ENCODE measurements at places on chromosomes 2 and 18.
A peak's percentile ranks its signal among the peaks of the same experiment; 100 is the strongest.

DNA sequence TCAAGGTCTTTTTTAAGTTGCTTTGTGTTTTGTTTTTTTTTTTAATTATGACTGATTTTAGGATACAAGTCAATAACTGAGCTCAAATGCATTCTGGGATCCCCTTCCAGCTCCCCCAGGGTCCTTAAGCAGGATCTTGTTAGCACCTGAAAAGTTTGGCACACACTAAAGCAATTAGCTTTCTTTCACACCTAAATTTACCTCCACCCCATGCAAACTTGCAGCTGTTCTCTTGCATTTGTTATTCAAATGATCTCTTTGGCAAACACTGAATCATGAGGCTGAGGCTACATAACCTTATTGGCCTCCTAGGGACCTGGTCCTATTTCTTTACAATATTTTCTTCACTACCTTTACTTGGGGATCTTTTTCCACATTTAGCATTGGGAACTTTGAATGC, 2026.1 kb upstream of the CELF4 start:
- DNase-seq: peak; percentile 82

- no peak for DNase-seq
Measured at GRCh38 chr2:10772868-10773215, 39.7 kb downstream of the PDIA6 start.

DNA sequence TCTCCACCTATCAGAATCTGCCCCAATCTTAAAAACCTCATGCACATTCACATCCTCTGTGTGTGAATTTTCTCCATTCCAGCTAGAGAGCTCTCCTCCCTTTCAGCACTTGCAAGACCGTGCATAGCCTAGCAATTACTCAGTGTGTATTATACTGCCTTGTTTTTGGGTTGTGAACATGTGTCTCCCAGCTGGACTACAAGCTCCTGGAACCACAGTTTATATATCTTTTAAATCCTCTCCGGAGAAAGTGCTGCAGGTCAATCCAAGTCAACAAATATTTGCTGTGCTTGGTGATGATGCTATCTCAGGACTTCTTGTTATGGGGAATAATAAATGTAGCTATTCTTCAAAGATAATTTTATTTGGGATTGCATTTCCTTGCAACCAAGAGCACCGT, 58.2 kb upstream of the MEX3C start:
- DNase-seq: no peak

- DNase-seq: no peak
Measured at GRCh38 chr18:39799006-39799405, 2156.0 kb upstream of the PIK3C3 start.

GRCh38 chr2:219331560-219332213, 857 bp downstream of the RESP18 start:
- no peak for DNase-seq

GRCh38 chr18:53990485-53990884, 234.0 kb downstream of the MBD2 start:
- no peak for DNase-seq

GRCh38 chr2:11466307-11467128, 557 bp upstream of the E2F6 start:
- DNase-seq: no peak

DNA sequence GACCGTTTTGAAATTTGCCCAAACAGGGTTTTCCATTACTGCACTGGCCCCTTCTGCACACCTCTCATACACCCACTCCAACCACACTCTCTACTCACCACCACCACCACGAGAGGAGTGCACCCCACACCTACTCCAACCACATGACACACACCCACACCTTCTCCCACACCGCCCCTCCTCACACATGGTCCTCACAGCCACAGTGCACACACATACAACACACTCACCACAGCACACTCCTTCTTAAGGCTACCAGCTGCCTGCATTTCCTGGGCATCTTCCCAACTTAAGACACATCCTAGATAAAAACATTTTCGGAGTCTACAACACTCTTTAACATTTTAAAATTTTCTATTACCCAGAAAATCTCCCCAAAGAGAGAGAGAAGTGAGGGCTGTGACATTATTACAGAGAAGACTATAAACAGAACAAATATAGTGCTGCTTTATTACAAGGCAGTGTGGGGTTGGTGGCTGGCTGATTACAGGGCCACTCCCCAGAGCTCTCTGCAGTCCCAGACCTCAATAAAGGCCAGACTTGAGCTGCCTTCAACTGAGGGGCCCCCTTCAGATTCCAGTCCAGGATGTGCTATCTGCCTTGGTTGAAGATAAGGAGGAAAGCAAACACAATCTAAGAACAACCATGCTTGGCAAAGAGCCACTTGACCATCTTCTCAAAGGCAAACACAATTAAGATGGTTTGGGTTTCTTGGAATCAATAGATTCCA, 36.1 kb downstream of the NHEJ1 start:
- no peak for DNase-seq

DNA sequence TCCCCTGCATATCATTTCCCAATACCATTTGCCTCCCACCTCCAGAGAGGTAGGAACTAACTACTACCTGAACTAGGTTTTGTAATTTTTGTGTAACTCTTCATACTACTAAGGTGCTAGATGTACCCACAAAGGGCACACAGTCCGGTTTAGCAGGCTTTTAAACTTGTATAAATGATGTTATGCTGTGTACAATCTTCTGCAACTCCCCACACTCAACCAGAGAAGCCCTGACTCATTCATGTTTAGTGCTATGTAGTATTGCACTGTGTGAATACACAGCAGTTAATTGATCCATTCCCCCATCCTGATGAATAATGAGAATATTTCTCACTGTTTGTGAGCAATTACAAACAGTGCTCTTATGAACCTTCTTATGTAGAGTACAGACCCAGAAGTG, 285.6 kb downstream of the SMAD2 start:
- DNase-seq: no peak

DNA sequence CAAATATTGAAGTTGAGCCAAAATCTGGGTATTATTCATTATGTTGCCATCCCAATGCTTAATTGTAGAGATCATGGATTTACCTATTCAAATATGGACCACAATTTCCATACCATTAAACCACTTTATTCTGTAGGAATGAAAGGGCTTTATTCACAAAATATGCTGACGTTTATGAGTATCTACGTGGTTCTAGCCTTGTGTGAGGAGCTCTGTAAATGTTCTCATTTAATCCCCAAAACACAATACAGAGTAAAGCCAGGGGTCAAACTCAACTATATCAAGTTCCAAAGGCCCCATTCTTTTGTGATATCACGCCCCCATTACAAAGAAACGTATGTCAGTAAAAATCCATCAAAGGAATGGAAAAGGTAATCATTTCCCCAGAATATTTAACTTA, 61.9 kb downstream of the ANTXR1 start:
- no peak for DNase-seq

DNA sequence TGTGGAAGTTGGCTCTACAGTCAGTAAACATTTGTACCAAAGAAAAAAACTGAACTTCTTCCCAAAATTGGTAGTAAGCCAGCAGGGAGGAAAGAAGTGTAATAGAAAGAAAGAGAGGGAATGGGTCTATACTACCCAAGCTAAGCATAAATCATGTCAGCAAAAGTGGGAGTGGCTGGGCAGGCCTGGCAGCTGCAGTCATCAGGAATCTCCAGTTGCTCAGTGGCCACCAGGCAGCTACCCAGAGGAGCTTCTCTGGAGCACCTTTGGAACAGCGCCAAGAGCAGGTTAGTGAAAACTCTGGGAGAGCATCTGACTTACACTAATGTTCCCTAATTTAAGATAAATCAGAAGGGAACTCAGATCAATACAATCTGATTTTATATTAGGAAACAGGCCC, 14.3 kb downstream of the FRZB start:
- no peak for DNase-seq

- DNase-seq: no peak
Measured at GRCh38 chr2:200624026-200624425, 38.2 kb downstream of the AOX1 start.

- no peak for DNase-seq
Measured at GRCh38 chr18:50151926-50152325, 43.0 kb downstream of the MYO5B start.
